ENCODE measurements at places on chromosomes 5 and 9.

DNA sequence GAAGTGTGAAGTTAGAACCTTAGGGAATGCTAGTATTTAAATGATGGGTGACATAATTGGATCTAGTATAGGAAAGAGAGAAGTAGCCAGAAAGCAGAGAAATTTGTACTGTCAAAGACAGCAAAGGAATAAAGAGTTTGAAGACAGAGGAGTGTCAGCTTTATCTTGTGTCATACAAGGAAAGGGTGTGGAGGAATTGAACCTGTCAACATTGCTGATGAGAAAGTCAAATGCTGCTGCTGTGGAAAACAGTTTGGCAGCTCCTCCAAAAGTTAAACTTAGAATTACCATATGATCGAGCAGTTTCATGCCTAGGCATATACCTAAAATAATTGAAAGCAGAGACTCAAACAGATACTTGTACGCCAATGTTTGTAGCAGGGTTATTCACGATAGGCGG is 63.7 kb downstream of the DENND4C start:
- no peak for DNase-seq

- DNase-seq, result peak; percentile 75
Observed at GRCh38 chr5:145531038-145531734, 304.0 kb downstream of the PRELID2 start.

- no peak for DNase-seq
Observed at GRCh38 chr9:135256581-135257354, 169.3 kb downstream of the OLFM1 start.

DNA sequence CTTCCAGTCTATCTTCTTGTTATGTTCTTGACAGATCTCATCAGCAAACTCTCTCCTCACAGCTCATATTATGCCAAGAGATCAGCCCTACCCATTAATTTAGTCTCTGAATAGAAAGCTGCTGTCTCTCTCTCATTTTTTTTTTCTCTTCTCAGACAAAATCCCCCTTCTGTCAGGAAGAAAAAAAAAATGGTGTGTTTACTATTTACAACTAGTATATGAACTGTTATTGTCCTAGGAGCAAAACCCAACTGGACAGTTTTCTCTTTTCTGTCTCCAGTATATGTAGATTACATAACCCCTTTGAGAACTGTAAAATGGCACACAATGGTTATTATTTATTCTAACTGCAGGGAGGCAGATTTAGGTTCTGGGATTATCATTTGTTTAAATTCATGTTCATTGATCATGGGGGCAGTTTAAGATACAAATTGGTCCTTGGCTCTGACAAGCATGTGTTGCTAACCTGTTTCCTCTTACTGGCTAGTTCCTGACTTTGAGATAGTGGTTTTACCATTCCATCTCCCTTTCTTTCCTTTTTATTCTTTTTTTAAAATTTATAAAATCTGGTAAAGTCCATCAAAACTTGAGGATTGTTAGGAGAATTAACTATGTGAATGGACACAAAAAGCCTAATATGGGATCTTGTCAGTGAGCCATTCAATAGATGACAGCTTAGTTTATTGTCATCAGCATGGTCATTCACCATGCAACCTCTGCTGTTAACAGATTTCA is 210.0 kb upstream of the PAPPA start:
- DNase-seq, result no peak

DNA sequence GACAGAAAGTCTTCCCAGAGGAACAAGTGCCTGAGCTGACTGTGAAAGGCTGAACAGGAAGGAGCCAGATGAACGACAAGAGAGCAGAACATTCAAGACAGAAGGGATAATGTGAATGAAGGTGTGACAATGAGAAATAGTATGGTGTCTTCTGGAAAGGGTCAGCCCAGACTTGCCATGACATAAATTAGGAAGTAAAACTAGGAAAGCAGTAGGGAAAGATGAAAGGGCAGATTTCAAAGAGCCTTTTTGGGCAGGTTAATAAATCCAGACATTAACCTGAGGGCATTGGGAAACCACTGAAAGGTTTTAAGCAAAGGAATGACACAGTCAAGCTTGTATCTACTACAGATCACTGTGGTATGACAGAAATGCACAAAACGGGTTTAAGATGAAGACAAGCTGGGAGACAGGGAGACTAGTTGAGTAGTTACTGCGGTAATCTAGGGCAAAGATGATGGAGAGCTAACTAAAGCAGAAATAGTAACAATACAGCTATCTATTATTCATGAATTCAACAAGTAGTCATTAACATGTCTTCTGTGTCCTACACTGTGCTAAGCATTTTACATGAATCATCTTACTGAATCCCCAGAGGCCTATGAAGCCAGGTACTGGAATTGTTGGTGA is 580.9 kb upstream of the WWC1 start:
- DNase-seq, result no peak

GRCh38 chr9:16335788-16336580 is 534.5 kb downstream of the BNC2 start:
- DNase-seq, result peak; percentile 97

GRCh38 chr9:81118416-81118815 is 570.9 kb downstream of the TLE1 start:
- no peak for DNase-seq

- DNase-seq, result no peak
Observed at GRCh38 chr5:124808842-124809268, 62.4 kb upstream of the ZNF608 start.

DNA sequence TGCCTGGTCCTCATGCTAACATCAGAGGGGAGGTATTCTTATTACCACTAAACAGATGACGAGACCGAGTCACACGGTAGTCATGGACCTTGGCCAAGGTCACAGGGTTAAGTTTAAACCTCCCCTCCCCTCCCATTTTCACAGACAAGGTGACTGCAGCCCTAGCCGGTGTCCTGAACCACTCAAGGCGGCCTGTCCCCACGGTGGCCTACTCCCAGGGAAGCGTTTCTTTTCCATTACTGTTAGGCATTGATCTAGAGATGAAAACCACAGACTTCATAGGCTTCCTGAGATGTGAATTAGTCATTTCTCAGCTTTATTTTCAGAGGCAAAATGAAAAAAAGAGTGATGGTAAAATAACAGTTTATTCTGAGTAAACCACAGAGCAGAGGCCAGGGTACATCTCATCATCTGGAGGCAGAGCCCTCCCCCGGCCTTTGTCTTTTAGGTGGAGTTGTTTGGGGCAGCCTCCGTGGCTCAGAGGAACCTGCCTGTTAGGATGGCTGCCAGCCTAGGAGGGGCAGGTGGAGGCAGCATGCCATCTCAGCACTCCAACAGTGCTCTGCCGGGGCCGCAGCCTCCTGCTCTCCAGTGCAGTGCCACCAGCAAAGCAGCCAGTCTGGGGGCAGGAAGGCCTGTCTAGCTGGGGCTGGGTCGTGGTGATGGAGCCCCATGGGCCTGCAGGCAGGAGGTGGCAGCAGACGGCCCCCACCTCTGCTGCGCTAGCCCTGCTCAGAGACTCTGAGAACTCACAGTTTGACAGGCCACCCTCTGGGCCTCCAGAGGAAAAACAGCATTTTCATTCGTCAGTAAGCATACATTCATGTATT is 71.2 kb downstream of the RAPGEF1 start:
- peak; percentile 87 for DNase-seq

- peak; percentile 56 for DNase-seq
Observed at GRCh38 chr5:42005561-42006153, 80.6 kb downstream of the FBXO4 start.

- DNase-seq, result no peak
Observed at GRCh38 chr9:8856396-8857067, 1057.0 kb upstream of the DMAC1 start.

- no peak for DNase-seq
Observed at GRCh38 chr5:64298586-64298985, 132.9 kb downstream of the RNF180 start.

DNA sequence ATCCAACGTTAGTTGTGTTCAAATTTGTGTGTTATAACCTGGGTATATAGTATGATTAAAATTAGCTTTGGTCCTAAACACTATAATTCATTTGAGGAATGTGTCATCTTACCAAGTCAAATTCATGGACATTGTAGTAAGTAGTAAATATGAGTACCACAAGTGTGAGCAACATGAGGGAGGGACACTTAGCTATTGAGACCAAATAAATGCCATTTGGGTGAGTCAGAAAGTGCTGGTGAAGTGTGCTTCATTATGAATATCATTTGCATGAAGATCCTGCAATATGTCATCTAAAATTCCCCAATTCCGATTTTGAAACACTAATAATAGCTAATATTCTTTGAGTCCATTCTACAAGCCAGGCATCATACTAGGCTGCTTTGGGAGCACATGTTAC is 336.7 kb upstream of the KIF2A start:
- DNase-seq, result peak; percentile 13

GRCh38 chr5:139422307-139422893 is 16.9 kb downstream of the DNAJC18 start:
- DNase-seq, result peak; percentile 75

GRCh38 chr5:84242286-84242685 is 142.4 kb downstream of the EDIL3 start:
- DNase-seq, result no peak

DNA sequence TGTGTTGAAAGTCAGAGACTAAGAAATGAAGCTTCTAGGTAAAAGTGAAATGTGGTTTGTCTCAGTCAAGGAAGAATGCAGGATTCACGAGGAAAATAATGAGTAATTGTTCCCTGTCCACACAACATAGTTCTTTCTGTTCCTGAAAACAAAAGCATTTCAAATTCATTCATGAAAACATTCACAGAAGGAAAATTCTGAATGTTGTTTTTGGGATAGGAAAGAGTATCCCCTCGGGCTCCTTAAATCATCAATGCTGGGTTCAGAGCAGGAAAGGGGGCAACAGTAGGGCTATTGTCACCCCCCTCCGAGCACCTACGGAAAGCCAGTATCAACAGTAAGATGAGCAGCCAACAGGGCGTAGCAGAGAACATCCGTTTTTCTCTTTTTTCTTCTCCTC is 769.9 kb upstream of the ADAMTS16 start:
- DNase-seq, result no peak

GRCh38 chr5:68367717-68368116 is 152.2 kb downstream of the PIK3R1 start:
- no peak for DNase-seq

DNA sequence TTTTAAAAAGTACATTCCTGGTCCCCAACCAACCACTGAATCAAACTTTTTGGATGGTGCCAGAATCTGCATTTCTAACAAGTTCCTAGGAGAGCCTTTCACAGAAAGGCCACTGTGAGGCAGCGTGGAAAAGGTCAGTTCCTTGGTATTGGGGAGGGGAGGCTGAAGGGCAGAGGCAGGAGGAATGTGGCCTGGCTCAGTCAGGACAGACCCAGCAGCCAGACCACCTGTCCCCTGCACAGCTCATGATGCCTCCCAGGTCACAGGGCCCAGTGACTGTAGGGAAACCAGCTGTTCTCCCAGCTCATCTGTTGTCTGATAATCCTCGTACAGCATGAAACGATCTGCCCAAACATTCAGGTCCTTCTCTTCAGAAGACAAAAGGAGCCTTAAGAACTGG is 132.9 kb downstream of the LHFPL2 start:
- no peak for DNase-seq

DNA sequence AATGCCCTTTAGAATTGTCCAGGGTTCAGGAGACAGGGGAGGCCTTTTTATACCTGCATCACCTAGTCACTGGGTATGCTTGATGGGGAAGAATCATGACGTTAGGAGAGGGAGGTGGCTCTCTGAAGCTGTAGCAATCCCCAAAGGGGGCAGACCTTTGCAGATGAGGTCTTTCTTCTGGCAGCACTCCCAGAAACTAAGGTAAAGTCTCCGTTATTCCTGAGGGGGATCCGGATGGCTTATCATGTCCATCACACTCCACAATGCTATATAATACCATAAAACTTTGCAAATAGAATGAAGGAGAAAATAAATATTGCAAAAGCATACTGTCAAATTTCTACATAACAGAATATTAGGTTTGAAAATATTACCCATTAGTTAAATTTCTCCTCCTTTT is 21.5 kb upstream of the CAST start:
- DNase-seq, result no peak

DNA sequence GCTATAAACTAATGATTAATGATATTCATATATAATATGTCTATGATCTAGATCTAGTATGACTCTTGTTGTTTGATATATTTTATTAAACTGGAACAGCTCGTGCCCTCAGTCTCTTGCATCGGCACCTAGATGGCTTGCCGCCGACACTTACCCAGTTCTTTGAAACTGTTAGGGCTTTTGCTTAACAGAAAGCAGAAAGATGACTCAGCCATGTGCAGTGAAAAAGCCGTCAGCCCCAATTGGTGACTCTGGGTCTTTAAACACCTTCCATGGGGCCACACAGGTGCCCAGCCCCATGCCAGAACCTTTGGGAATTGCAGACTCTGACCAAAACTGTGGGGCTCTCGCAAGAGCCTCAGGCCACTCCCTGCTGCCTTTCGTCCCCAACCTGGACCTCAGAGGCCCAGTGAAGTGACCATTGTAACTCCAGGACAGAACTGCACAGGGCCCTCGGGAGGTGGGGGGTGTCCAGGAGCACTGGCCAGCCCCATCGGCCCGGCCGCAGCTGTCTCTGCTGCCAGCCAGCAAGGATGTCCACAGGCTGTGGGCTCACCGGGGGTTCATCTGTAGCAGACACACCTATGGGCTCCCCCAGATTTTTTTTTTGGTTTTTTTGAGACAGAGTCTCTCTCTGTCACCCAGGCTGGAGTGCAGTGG is 7.8 kb downstream of the LCN10 start:
- DNase-seq, result no peak

- no peak for DNase-seq
Observed at GRCh38 chr5:91591076-91591475, 208.0 kb upstream of the ARRDC3 start.

DNA sequence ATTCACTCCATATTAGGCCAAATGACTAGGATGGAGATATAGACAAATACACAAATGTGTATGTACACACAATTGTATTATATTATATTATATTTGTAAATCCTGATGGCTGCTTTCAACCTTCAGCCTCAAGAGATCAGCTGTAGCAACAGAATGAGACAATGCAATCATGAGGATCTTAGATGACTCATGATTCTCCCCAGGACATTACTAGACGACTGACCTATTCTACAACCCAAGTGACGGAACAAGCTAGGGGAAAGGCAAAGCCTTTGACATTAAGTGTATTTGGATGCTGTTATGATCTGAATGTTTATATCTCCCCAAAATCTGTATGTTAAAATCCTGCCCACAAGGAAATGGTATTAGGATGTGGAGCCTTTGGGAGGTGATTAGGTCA is 66.5 kb downstream of the COX7C start:
- peak; percentile 25 for DNase-seq

DNA sequence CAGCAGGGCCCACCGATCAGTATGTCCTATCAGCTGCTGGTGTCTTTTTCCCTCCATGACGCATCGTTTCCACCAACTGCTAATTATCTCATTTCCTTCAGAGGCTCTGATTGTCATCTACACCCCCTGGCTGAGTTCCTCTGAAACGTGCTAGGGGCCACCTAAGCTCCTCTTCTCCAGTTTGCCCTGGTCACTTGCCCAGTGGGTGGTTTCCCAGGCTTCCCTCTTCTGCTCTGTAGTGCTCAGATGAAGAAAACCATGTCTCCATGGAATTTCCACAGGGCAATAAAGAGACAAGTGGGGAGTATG is 65.3 kb downstream of the TSTD2 start:
- DNase-seq, result no peak

DNA sequence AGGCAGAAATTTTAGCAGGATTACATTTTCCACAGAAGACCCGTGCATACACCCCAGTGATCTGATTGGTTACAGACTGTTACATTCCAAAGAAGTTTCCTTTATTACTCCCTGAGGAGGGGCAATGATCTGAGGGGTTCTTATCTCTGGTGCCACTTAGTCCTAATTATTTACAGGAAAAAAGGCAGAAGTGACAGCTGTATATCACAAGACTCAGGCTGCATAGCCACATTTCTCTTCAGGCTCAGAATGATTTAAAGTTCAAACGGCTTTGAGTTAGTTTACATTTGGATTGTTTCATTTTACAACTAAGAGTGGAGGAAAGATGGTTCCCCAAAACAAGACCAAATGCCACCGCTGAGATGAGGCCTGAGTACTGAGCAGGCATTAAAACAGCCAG is 17.3 kb downstream of the NAIF1 start:
- no peak for DNase-seq

Measured in RCC 7860 (cell line).